ENCODE measurements at places on chromosomes 16 and 17. TPM values are rescaled to one million over a fixed set of nuclear protein-coding genes. Genes with fewer than 3 reads are reported as not detected.

DHRS7C gene
- total RNA-seq = 1.2 TPM

FA2H gene
- 2.1 TPM for total RNA-seq

UMOD gene
- not detected for total RNA-seq

TVP23A gene
- total RNA-seq = 0.67 TPM

RNF227 gene
- total RNA-seq = 2.9 TPM

TMEM101 gene
- 43.3 TPM for total RNA-seq

KRTAP4-5 gene
- not detected for total RNA-seq

RSKR gene
- total RNA-seq = 4.6 TPM

All from hepatocyte (in vitro differentiated cells).